BE2C (cell line): ENCODE measurements at places on chromosomes 4 and X.

GRCh38 chr4:67436742-67437141, 108.6 kb downstream of the CENPC start:
- no peak for DNase-seq

DNA sequence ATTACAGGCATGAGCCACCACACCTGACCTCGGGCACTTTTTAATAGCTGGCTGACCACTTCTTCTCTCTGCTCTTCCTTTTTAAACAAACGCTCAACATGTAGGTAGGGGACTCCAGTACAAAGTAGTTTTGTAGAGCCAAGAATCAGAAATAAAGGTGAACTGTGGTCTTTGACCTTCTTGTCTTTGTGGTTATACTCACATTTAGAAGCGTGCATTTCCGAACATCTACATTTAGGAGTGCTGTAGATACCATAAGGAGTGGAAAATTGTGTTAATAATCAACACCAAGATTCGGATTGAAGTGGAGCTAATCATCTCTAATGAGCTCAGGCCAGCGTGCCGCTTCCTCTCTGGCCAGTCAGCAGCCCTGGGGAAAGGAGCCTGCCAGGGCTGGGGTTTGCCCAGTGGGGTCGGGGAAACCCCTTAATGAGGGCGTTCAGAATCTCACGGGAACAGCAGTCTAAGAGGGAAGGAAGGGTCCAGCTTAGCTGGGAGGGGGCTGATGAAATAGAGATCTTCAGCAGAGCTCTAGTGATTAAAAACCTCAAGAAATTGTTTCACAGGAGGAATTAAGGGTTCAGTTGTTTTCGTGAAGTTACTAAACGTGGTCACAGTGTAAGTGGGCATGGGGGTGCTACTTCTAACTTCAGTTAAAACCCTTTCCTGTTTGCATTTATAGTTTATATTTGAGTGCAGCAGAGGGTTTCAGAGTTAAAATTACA, 81.2 kb downstream of the GAB1 start:
- DNase-seq, result no peak

GRCh38 chr4:165877286-165877685, 4.2 kb downstream of the TLL1 start:
- no peak for DNase-seq

- DNase-seq, result no peak
Measured at GRCh38 chr4:129008096-129008495, 85.2 kb downstream of the SCLT1 start.

- no peak for DNase-seq
Measured at GRCh38 chrX:77087529-77088169, 359.5 kb upstream of the FGF16 start.

- no peak for DNase-seq
Measured at GRCh38 chrX:11321986-11322385, 28.8 kb downstream of the AMELX start.

- DNase-seq, result no peak
Measured at GRCh38 chrX:109920325-109920724, 82.6 kb upstream of the TMEM164 start.

DNA sequence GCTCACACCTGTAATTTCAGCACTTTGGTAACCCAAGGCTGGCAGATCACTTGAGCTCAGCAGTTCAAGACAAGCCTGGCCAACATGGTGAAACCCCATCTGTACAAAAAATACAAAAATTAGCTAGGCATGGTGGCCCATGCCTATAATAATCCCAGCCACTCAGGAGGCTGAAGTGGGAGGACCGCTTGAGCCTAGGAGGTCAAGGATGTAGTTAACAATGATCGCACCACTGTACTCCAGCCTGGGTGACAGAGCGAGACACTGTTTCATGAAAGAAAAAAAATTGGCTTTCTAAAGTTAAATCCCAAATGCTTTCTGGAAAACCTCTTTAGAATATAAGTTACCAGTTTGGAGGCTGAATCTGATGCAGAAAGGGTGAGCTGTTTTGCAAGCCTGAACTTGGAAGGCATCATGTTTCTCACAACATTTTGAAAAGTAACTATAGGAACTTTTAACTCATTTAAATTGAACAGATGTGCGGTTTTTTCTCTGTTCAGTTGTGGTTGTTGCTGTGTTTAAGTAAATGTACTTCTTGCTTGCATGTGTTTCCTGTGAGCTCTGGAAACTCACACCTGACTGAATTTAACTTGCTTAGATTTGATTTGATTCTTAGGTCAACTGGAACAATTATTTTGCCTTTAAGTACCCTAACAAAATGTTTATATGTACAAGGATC, 39.8 kb upstream of the TMEM131L start:
- DNase-seq, result no peak

DNA sequence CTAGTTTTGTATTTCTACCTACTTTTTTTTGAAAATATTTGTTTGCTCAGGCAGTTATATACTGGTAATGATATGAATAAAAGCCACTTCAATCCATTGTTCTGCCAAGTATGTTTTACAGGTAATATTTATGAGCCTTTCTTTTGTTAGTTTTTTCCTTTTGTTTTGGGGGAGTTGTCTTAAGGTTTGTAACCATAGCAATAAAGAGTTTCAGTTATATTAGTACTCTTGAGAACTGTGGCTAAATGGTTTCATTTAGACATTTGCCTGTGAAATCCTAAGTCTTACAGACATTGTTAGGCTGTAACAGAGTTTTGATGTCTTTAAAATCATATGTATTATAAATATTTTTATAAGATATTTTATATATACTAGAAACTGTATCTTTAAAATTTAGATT, 150.1 kb downstream of the DIPK2B start:
- no peak for DNase-seq

DNA sequence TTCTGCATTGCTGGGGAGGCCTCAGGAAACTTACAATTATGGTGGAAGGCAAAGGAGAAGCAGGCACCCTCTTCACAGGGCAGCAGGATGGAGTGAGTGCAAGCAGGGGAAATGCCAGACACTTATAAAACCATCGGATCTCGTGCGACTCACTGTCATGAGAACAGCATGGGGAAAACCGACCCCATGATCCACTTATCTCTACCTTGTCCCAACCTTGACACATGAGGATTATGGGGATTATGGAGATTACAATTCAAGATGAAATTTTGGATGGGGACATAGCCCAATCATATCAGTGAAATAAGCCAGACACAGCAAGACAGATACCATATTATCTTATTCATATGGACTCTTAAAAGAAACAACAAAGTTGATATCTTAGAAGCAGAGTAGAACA, 134.9 kb downstream of the C4orf33 start:
- DNase-seq, result peak; percentile 21

DNA sequence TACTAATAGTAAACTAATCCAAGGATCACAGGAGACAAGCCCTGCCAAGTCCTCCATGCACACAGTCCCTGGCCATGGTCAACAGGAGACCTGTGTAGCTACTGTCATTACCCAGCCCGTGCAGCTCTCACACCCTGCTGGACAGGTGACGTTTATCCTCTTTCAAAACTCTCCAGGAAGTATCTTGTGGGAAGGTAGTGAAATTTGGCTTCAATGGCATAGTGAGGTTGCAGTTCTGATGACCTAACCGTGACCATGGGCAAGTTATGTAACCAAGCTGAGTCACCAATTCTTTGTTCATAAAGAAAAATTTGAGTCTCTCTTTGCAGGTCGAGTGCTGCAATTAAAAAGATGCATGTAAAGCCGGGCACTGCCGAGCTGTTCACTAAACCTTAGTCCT, 11.3 kb upstream of the SLC2A9 start:
- DNase-seq, result no peak

GRCh38 chr4:135966936-135967335, 1565.4 kb downstream of the PCDH18 start:
- no peak for DNase-seq

DNA sequence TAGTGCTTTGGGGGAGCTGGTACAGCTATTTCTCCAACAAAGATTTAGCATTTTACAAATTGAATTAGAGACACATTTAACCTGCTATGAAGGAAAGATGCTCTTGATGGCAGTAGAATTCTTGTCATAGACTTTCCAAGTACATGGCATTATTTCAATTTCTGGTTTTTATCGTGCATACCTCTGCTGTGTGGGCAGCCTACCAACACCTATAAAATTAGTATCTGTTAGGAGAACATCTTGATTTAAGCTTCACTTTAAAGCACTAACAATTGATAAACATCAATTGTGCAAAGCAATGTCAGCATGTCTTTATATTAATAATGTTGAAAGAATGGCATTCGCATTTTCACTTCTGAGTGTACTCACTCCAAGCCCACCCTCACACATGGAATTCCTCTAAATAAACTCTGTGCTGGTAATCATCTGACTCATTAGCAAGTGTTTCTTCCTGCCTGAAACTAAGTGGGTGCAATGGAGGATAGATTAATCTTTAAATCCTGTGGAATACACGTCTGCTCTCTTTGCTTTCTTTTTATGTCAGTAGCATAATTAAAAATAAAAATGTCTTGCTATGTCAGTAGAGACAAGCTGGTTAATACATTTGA, 279.8 kb upstream of the MAGEB18 start:
- no peak for DNase-seq

- peak; percentile 35 for DNase-seq
Measured at GRCh38 chrX:72045552-72046277, 86.0 kb downstream of the RTL5 start.

GRCh38 chr4:19969492-19969891, 282.2 kb upstream of the SLIT2 start:
- no peak for DNase-seq

- DNase-seq, result no peak
Measured at GRCh38 chrX:155215443-155216178, 649 bp upstream of the VBP1 start.

GRCh38 chr4:9704551-9705332, 76.7 kb upstream of the DRD5 start:
- no peak for DNase-seq

GRCh38 chr4:103450693-103451092, 252.6 kb upstream of the CENPE start:
- DNase-seq, result no peak

DNA sequence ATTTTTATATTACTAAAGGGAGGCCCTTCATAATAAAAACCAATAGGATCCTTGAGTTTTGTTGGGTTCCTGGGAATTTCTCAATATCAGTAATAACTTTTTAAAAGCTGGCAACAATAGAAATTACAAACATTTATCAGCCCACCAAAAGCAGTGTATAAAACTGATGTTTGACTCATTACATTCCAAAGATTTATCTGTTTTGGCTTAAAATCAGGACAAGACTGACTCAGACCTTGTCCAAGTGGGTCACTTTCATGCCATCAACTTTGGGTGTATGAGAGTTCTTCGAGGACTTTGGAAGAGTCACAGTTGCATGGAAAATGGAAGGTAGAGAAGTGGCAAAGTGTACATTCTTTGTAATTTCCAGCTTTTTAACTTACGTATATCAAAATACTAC, 102.8 kb downstream of the FRMPD4 start:
- DNase-seq, result no peak

GRCh38 chrX:28351801-28352200, 235.4 kb upstream of the IL1RAPL1 start:
- no peak for DNase-seq
